Ureter (tissue), 1 donor: ENCODE measurements at places on chromosomes 3 and 15.

DNA sequence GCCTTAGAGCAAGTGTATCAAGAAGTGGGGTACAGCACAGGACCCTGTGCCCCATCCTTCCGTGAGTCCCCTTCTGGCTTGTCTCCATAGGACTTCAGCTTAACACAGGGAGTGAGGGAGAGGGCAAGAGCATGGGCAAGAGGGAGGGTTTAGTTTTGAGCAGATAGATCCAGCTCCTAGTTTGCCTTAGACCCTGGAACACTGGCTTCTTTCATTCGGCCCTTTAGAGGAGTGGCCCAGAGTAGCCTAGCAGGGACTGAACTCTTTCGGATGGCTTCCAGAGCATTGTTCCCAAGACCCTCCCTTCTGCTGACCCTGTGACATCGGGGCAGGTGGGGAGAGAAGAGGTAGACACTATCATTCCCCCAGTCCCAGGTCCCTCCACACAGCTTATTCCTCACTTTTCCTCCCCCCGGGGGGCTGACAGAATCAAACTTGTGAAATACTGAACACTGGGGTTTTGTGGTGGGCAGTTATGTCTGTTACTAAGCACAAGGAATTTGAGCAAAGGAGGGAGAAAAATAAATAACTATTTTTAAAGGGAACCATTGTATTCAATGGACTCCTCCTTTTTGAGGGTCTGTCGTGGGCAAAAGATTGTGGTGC lies 289.6 kb upstream of the C2CD4B start:
- no peak for DNase-seq

- no peak for DNase-seq
Measured at GRCh38 chr3:123046262-123047061, 18.9 kb upstream of the SEMA5B start.

GRCh38 chr3:146796078-146796477 lies 190.9 kb upstream of the PLSCR5 start:
- no peak for DNase-seq

DNA sequence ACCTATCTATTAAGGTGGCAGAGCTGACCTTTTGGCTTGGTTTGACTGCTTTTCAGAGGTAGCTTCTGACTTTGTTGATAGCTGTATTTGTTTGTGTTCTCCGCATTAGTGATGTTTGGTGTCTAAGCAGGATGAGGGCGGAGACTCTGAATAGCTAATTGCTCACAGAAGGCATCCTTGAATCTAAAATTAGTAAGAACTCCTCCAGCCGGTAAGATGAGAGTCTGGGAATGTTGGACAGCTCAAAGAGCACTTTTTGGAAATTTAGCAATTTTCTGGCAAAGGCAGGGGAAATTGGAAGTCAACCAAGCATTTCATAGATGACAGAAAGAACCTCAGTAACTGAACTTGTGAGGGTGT lies 174.1 kb downstream of the KLHL25 start:
- no peak for DNase-seq

GRCh38 chr3:122560680-122561079 lies 3.4 kb downstream of the PARP9 start:
- DNase-seq = peak; percentile 52

DNA sequence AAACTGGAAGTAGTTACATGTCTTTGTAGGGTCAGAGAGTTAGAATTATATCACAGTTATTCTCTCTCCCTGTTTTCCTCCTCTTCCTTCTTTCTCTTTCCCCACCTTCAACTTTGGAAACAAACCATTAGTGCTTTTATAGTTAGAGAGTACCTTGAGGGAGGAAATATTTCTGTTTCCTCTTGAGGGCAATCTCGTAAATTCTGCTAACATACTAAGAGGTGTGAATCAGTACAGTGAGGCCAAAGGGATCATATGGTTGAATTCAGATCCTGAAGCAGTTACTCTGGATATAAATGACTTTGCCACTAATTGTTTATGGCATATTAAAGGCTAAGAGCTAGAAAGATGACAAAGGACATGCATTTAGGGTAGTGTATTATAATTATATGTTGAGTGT lies 60.3 kb upstream of the CCNL1 start:
- DNase-seq = no peak

DNA sequence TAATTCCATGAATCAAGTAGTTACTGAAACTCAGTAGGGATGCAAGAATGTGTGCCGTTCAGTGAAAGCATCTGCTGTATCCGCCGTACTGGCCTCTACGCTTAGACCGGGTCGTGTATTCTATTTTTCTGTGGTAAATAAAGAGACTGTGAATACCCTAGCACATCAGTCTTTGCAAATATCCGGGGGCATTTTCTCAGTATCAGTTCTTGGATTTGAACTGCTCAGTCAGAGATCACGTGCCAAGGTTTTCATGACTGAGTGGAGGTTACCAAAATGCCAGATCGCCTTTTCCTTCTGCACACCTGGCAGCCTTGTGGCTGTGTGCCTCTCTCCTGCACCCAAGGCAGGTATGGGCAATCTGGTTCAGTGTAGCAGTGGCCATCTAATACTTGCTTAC lies 377.0 kb downstream of the OCA2 start:
- DNase-seq = no peak

GRCh38 chr3:134807189-134807588 lies 12.1 kb downstream of the EPHB1 start:
- DNase-seq = no peak

DNA sequence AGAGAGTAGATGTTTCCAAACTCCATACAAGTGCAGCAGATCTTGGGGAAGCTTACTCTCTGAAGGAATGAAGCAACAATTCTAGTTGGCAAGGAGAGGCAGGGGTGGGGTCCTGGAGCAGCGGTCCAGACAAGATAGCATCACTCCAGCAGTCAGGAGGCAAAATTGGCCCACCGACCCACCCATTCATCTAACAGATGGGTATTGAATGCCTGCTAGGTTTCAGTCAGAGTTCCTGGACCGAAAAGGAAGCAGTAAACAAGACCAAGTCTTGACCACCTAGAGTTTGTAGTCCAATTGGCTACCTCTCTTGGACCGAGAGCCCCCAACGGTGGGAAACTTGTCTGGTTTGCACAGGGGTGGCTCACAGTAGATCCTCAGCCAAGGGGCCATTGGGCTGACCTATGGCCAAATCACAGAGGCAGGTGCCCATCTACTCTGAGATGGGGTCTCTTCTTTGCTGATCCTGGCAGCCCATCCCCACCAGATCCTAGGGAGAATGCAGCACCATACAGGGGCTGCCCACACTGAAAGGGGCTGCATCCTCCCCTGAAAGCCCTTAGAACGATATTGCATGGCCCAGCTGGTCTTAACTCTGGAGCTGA lies 74.3 kb downstream of the CORO2B start:
- DNase-seq = no peak

- DNase-seq = no peak
Measured at GRCh38 chr3:175193815-175194518, 334.8 kb downstream of the NAALADL2 start.

GRCh38 chr3:149307435-149307783 lies 26.0 kb downstream of the TM4SF18 start:
- DNase-seq = no peak

DNA sequence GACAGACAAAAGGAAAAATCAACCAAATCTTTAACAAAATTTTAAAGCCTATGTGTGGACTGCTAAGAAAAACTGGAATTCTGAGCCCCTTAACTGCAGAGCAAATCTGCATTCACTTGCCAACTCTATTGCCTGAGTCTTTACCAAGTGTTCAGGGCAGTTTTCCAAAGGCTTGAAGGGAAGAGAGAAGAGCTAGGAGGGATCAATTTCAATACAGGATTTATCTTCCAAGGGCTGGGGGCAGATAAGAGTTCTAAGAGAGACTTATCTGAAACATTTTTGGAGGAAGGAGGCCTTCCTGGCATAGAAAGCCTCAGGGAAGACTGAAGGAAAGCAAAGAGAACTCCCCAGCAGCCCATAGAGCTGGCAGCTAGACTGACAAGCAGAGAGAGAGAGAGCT lies 31.4 kb upstream of the LSAMP start:
- DNase-seq = no peak

- DNase-seq = no peak
Measured at GRCh38 chr15:31439328-31439727, 112.7 kb downstream of the KLF13 start.

- no peak for DNase-seq
Measured at GRCh38 chr3:115187149-115187757, 40.2 kb upstream of the ZBTB20 start.

DNA sequence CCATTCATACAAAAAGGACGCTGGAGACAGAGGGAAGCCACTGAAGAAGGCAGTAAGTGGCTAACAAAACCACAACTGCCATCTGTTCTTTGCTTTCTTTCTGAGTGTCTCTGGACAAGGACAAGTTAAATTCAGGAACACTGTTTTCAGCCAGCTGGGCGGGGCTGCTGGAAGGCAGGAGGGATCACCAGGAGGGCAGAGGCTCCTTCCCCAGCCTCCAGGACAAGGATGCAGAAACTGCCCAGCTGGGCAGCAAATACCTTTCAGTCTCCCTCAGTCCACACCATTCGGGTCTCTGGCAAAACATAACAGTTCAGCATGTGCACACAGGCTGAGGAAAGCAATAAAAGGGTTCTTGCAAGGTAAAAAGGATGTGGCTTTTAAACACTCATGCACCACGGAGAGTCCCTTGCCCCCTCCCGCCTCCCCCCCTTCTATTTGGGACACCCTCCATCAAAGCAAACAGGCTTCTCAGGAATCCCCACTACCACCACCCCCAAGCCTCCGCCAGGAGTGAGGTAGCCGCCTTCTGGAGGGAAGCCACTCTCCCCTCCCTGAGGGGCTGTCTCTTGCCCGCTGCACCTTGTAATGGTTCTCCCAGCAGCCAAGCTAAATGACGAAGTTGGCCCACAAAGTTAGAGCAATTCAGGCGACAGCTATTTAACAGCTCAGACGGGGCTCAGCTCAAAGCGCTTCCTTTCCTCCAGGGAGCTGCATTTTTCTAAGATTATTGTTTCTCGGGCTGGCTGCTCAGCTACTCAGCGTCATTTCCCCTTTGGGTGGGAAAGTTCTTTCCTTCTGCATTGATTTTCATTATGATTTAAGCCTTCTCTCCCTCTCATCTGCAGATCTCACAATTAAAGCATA lies 3.8 kb downstream of the HEG1 start:
- peak; percentile 67 for DNase-seq

- DNase-seq = no peak
Measured at GRCh38 chr3:14614862-14615261, 36.7 kb upstream of the CCDC174 start.

- DNase-seq = no peak
Measured at GRCh38 chr15:60265057-60265456, 132.7 kb downstream of the ANXA2 start.

DNA sequence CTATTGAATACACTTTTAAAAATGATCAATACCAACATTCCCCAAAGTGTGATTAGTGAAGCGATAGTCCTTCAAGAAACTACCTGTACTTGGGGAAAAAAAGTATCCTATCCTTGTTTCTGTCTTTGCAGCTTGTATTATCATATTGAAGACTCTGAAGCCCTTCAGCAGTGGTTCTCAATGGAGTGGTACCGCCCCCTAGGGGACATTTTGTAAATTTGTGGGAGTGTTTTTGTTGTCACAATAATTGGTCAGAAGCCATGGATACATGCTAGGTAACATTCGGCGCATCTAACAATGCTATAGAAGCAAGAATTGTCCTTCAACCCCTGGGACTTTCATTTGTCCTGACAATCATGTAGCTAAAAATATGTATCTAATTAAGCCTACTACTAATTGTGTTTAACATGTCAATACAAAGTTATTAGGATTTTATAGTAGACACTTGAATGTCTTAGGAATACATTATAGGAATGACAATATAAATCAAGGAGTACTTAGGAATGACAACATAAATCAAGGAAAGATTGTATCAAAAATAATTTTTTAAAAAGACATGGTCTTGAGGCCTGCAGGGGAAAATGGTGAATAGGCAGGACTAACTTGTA lies 53.7 kb downstream of the NMD3 start:
- DNase-seq = no peak

GRCh38 chr3:190807719-190808375 lies 54.6 kb downstream of the GMNC start:
- DNase-seq = no peak

GRCh38 chr3:120449701-120450599 lies 842 bp downstream of the FSTL1 start:
- DNase-seq = no peak

DNA sequence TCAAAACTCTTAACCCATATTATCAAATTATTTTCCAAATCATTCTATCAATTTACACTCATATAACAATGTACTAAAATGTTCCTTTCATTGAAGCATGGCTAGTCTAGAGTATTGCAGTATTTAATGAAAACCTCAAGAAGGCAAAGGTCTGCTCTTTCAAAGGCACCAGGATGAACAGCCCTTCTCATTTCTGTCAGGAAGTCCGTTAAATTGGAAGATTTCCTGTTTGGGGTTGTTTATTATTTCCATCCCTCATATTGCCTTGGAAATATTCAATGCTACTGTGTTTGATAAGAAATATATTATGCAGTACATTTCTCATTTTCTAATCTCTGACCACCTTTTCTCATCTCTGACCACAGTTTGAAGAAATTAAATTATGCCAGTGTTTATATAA lies 25.1 kb downstream of the ACKR4 start:
- DNase-seq = no peak

GRCh38 chr15:25183581-25184251 lies 228.9 kb downstream of the SNRPN start:
- DNase-seq = no peak

GRCh38 chr15:59741274-59741906 lies 52.3 kb upstream of the BNIP2 start:
- DNase-seq = no peak

- no peak for DNase-seq
Measured at GRCh38 chr3:63351159-63352007, 73.3 kb downstream of the SYNPR start.

GRCh38 chr3:131142580-131142979 lies 115.9 kb downstream of the NEK11 start:
- no peak for DNase-seq

- DNase-seq = no peak
Measured at GRCh38 chr3:37899101-37899707, 37.5 kb downstream of the CTDSPL start.

DNA sequence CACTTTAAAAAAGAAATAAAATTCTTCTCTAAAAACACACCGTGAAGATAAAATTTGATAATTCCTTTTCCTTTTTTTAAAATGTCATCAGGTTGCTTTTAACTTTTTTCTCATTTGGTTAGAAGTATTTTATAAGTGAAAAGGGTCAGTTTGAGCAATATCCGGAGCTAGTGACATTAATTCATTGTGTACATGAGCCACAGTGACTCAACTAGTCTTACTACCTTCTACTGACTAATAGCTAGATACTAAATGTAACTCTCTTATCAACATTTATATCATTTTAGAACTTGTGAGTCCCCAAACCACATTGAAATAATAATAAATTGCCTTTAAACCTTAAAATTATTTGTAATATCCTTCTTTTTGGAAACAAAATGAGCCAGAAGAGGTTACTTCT lies 101.2 kb upstream of the ZBTB20 start:
- DNase-seq = no peak

GRCh38 chr3:120850381-120851295 lies 57.4 kb upstream of the STXBP5L start:
- no peak for DNase-seq
